Left ventricle myocardium superior (tissue), 1 donor: ENCODE measurements at places on chromosomes 4 and X. TPM values are rescaled to one million over a fixed set of nuclear protein-coding genes. Genes with fewer than 3 reads are reported as not detected.
A peak's percentile ranks its signal among the peaks of the same experiment; 100 is the strongest.

DNA sequence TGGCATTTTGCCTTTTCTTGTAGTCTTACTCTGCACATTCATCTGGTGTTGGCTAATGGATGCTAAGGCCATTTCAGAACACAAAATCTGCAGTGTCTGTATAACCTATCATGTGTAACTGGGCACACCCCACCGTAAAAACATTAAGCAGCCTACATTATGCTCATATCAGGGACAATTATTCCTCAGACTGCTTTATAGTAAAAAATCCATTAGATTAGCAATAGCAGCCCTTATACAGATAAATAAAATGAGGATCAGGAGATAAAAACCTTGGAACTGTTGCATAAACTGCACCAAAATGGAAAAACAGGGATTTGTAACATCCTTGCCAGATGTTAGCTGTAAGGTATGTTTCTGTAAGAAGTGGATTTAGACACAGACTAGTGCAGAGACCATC, 288.8 kb downstream of the HS3ST1 start:
- no peak for DNase-seq

The ELF4 gene
- total RNA-seq: 2.3 TPM

DNA sequence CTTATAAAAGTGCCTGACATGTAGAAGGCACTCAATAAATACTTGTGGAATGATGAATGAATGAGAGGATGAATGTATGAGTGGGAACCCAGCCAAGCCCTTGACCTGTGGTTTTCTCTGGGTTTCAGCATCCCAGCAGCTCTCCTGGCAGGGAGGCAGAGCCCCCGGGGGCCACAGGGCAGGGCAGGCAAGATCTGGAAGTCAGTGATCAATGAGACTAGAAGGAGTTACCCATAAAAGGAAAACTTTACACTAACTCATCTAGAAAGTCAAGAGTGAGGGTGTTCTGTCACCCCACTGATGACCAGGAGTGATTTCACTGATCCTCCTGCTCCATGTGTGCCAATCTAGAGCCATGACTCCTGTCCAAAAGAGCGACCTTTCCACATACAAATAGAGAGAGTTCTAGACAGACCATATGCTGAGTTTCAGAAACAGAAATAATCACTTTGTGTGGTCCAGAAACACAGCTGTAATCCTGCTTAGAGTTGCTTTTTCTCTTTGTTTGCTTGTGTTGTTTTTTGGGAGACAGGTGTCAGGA, 37.4 kb downstream of the MGARP start:
- no peak for DNase-seq

The MAPK10 gene
- total RNA-seq: 3.2 TPM

DNA sequence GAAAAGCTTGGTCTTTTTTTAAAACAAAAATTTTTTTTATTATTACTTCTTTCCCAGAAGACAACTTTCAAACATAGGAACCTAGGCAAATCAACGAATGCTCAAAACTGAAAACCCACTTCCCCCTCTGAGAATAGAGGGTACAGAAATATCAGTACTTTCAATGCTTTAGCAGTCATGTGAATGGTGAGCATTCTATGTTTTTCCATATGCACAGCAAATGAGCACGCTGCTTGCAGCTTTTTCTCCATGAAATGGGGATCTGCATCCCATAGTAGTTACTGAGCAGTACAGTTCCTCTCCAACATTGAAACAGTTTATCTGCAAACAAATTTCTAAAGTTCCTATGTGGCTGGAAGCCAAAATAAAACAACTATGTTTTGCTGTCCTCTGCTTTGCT, 108.4 kb upstream of the BMP2K start:
- no peak for DNase-seq

GRCh38 chrX:52363247-52363883, 5.5 kb upstream of the XAGE2 start:
- no peak for DNase-seq

The SPANXN3 gene
- not detected for total RNA-seq

The BST1 gene
- total RNA-seq: 3.6 TPM

DNA sequence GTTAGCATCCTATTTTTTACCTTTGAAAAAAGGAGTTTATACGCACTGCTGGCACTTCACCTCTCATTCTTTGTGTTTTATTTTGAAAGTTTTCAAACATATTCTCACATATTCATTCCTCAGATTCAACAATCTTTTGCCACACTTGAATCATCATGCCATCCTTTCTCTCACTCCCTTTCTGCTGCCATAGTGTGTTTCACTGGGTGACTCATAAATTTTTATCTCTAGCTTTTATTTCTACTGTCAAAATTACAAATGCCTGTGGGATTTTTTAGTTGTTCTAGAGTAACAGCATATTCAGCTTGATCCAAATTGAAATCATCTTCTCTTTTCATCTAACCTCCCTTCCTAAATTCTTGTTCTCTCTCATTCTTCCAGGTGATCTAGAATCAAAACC, 28.0 kb downstream of the MFSD8 start:
- no peak for DNase-seq

DNA sequence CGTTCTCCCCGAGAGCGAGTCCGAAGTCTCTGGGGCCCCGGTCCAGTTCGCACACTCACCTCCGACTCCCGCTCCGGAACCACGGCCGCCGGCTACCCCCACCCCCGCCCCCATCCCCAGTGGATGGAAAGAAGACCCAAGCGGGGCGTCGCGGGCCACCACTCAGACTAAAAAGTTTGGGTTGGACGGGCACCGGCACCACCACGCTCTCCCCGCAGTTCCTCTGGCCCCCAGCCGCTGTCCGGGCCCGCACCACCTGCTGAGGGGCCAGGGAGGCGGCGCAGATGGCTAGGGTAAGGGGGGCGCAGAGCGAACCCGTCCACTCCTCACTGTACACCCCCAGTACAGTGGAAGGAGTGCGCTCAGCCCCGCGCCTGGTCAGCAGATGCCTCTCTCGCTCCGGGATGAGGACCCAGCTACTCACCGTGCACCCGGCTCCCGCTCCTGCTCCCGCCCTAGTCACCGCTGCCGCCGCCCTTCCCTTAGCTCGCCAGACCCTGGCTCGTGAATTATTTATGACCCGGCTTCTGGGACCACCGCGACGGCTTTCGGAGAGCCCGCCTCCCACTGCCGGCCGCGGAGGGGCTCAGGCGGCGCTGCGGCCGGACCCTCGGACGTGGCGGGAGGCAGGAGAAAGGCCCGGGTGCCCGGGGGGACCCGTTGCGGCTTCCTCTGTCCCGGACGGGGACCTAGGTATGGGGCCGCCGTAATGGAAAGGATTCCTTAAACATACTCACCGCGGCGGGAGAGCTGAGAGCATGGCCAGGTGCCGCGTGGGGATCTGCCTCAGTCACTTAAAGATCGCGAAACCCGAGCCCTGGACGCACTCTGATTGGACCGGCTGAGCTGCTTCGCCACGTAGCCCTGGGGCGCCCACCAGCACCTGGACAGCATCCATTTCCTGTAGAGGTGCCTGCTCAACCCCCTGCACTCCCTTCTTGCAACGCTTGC, at the start of gene PROM1:
TSS of gene PROM1 (minus strand) at position 783 of the 951 bp plus-strand sequence. CDS start 8,117 bp downstream, outside the sequence.
- DNase-seq: peak; percentile 45

DNA sequence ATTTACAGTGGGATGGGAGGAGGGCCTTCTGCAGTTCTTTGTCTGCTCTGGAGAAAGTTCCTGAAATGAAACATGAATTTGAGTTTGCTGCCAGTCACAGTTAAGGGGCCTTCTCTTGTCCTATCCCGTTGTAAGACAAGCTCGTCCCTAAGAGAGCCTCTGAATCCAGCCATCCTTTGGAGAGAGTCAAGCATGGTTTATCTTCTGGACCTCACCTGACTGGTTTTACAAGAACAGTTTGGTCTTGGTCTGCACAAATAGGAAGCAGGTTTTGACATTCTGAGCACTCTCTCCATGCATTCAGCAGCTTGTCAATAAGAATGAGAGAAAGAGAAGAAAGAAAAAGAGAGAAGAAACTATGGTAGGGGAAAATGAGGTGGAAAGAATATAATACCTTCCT, 20.4 kb upstream of the TENM3 start:
- no peak for DNase-seq

- no peak for DNase-seq
These were observed 230.2 kb upstream of the JADE1 start for GRCh38 chr4:128579154-128579853.

DNA sequence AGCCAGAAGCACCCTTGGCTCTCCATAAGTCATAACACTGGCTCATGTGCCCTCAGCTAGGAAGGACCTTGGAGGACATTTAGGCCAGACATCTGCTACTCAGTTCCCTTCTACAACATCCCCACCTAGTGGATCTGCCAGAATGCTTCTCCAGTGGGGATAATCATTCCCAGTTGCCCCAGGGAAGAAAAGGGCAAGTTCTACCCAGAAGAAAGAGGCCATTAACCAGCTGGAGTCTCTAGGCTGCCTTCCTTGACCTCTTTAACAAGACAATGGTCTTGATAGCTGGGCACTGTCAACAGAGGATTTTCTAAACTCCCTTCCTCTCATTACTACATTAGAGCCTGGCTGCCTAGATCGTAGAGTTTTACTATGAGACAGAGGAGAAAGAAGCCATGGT, 42.0 kb downstream of the LGI2 start:
- DNase-seq: no peak

The WDR17 gene
- 0.25 TPM for total RNA-seq

DNA sequence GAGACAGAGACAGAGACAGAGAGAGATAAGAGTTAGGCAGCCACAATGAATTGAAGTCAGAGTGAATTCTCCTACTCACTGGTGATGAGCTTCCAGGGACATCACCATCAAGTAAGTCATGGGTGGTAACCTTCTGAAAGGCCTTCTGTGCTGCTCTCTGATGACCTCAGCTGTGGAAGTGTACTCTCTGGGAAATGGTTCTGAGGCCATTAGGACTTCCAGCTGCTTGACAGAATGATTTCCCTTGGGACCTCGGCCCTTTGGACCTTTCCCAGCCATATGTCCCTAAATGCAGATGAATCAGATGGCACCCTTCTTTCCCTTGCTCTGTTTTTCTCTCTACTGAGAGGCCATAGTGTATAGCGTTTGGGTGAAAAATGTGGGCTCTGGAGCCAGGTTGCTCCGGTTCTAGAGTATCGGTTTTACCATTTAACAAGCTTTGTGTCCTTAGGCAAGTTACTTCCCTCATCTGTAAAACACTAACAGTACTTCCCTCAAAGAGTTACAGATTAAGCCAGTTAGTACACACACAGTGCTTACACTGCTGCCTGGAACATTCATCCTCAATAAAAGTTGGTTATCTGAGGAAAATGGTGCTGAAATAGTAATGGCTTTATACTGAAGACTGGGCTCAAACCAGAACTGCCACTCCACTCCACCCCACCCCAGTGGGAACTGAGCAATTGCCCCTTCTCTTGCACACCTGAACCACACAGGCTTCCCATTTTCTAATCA, 7.6 kb downstream of the SEPTIN11 start:
- peak; percentile 53 for DNase-seq

The SUPT20HL1 gene
- not detected for total RNA-seq

GRCh38 chrX:107601326-107601725, 27.0 kb upstream of the PRPS1 start:
- DNase-seq: no peak

- DNase-seq: no peak
These were observed 289.7 kb upstream of the LDB2 start for GRCh38 chr4:17188125-17188524.

DNA sequence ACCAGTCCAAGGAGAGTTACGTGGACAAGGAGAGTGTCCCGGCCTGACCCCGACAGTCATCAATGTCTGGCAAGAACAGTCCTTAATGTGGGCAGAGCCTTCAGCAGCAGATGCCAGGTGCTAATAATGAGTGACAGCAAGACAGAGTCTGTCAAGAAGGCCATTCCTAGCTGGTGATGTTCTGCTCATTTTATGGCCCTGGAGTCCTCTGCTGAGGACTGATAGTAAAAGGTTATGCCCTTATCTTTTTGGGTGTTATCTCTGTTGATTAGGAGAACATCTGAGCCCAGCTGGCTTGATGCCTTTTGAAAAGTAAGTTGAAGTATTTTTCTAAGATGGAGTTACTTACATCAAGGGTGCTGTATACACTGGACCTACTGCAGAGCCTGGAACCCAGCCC, 67.3 kb downstream of the SLC34A2 start:
- DNase-seq: no peak

GRCh38 chrX:2707334-2707760, 16.3 kb downstream of the CD99 start:
- peak; percentile 69 for DNase-seq

DNA sequence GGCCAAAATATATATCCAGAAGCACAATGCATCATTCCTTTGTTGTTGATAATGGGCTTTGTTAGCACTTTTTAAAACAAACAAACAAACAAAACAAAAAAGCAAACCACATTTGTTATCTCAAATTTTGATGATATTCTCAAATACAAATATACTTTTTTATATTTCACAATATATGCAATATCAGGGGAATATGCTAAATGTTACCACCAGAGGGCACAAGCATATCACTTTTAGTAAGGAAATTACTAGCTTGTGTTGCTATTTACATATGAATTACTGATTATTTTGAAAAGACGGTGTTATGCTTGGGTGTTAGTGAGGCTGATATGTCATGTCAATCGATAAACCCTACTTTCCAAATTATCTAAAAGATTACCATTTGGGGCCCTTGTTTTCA, 29.1 kb downstream of the RIPPLY1 start:
- no peak for DNase-seq

DNA sequence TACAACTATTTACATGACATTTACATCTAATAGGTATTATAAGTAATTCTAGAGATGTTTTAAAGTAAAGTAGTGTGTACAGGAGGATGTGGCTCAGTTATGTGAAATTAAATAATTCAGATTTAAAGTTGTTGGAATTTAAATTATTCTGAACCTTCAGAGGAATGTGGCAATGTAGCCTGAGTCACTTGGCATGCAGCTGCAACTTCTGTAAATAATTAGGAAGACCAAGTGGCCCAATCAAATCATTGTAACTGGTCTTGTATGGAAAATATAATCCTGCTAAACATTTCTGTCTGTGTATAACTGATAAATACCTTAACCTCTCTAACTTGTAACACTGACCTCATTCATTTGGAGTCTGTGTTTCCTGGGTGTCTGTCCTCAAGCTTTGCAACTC, 828.9 kb downstream of the GLUD2 start:
- no peak for DNase-seq

DNA sequence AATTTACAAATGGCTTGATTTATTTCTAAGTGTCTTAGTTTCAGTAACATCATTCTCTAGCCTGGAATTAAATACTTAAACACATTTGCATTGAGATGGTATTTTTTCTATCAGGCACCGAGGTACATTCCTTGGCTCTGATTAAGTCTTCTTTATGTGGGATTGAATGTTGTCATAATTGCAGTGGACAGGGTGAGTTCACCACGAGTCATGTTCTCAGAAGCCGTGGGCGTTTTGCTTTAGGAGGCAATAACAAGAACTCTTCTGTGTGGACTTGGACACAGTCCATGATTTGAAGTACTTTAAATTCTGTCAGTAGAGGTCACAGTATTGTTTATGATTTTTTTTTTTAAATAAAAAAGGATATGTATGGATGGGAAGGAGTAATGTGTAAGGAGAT, 57.1 kb upstream of the EFHC2 start:
- no peak for DNase-seq

GRCh38 chrX:9890681-9891091, 76.5 kb upstream of the CLDN34 start:
- no peak for DNase-seq

- DNase-seq: peak; percentile 55
These were observed 55.6 kb downstream of the CLDN34 start for GRCh38 chrX:10022580-10023245.
